Endodermal cell (in vitro differentiated cells): ENCODE measurements at places on chromosomes 2 and 18. TPM values are rescaled to one million over a fixed set of nuclear protein-coding genes. Genes with fewer than 3 reads are reported as not detected.
A peak's percentile ranks its signal among the peaks of the same experiment; 100 is the strongest.

The UGP2 gene
- total RNA-seq = 96.3 to 123 TPM (median 104 TPM) in 3 replicates

The VWC2L gene
- not detected in 3 replicates for total RNA-seq

The POMC gene
- total RNA-seq = 12.4 and 14.5 TPM in 2 replicates

The MAP3K19 gene
- not detected in 2 replicates for total RNA-seq

The HRH4 gene
- not detected in 2 replicates for total RNA-seq

The PIAS2 gene
- total RNA-seq = 52.0 to 97.5 TPM (median 53.9 TPM) in 3 replicates

The NPHP1 gene
- 7.5 and 8.4 TPM in 2 replicates for total RNA-seq

The REG3G gene
- total RNA-seq = not detected in 3 replicates

- no peak for DNase-seq
These were observed 830.1 kb upstream of the ZEB2 start for GRCh38 chr2:145350011-145350410.

DNA sequence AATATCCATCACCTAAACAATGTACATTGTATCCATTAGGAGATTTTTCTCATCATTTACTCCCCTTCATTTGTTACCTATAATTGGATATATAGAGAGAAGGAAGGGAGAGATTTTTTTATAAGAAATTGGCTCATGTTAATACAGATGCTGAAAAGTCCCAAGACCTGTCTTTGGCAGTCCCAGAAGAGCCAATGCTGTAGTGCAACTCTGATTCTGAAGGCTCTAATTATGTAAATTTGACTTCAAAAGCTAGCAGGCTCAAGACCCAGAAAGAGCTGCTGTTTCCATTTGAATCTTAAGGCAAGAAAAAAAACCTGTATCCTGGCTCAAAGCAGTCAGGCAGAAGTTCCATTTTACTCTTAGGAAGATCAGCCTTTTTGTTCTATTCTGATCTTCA is 1245.5 kb upstream of the FAM98A start:
- no peak for DNase-seq

DNA sequence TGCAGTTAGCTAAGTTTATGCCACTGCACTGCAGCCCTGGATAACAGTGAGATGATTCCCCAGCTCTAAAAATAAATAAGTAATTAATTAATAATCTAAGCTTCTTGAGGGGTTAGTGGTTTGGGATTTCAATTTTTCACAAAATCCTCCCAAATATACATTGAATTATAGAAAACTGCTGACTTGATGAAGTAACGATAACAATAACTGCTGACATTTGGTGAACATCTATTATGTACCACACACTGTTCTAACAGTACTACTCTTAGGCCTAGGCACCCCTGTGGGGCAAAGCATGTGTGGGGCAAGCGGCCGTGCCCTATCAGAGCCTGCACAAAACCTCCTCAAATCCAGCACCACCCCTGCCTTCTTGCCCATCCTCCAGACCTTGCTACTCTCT is 245.8 kb upstream of the EPHA4 start:
- no peak for DNase-seq

GRCh38 chr2:31302940-31303563 is 69.1 kb downstream of the EHD3 start:
- DNase-seq = no peak

GRCh38 chr2:72822794-72823193 is 3.0 kb downstream of the EXOC6B start:
- DNase-seq = no peak

GRCh38 chr2:201807452-201807999 is 1.2 kb downstream of the CDK15 start:
- no peak for DNase-seq

DNA sequence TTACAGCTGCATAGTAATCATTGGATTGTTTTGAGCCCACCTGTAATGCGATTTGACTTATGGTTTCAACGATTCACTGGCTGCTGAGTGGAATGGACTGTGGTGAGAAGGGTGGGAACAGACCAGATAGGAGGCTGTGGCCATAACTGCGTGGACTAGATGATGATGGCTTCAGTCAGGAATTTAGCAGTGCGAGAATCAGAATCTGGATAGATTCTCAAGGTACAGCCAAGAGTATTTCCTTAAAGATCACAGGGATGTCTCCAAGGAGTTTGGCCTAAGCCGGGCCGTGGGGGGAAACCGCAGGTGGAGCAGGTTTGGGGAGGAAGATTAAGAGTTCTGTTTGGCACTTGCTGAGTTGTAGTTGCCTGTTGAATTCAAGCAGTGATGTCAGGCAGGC is 44.0 kb upstream of the CHMP1B start:
- DNase-seq = peak; percentile 62

DNA sequence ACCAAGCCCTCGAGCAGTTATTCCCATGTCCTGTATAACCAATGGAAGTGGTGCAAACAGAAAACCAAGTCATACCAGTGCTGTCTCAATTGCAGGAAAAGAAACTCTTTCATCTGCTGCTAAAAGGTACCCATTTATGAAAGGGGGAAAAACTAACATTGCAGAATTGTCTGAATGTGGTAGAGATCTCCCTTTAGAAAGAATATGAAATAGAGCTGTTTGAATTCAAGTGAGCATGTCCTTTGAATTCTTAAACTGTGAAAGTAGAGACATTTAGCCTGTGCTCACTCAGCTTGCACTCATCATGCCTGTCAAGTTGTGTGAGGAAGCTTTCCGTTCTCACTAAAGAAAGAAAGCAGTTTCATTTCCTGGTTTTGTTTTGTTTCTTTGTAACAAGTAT is 87.4 kb downstream of the EML4 start:
- DNase-seq = no peak

GRCh38 chr2:128876986-128877983 is 558.6 kb upstream of the HS6ST1 start:
- DNase-seq = no peak
